Activated CD4-positive, alpha-beta T cell treated with anti-CD3 and anti-CD28 coated beads, Interleukin-2, amount 10 ng/mL, durations not matched to agents 24 days and 14 days (primary cell): ENCODE measurements at places on chromosomes 6 and 20. TPM values are rescaled to one million over a fixed set of nuclear protein-coding genes. Genes with fewer than 3 reads are reported as not detected.
A peak's percentile ranks its signal among the peaks of the same experiment; 100 is the strongest.

DNA sequence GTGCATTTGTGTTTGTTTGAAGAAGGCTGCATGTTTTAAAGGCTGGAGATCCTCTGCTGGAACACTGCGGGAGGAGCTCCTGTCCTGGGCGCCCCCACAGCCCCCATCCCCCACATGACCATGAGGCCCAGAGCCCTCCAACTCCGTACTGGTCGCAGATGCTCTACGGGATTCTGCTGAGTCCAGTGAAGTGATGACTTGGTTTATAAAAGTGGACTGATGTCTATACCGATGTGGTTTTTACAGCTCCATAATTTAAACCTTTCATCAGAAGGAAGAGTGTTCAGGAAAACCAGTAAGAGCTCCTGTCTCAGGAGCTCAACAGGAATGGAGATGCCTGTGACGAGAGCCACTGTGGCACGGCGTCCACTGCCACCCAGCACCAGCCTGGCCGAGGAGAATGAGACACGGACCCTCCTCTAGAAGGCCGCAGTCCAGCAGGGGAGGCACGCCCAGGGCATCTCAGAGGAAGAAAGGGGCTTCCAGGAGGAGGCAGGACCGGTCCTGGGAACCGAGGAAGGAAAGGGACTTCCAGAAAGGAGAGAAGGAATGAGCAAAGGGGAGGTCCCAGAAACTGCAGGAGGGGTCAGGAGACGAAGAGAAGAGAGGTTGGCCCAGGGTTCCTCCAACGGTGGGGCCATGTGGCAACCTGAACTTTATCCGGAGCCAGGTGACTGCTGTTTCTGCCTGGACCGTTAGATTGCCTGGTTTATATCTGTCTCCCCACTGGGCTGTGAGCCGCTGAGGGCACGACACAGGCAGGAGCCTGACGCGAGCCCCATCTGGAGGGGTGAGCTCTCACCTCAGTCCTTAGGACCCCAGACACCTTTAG lies 26.9 kb downstream of the BFSP1 start:
- peaks cover 4% of the 10 kb centered on the region for H3K27me3 ChIP-seq
- H3K4me1 ChIP-seq = peaks cover 46% of the 10 kb centered on the region
- peak overlapping the region; percentile 92 for H3K27ac ChIP-seq
- peak; percentile 79 for DNase-seq
- no peaks in the 10 kb centered on the region for H3K36me3 ChIP-seq
- peak overlapping the region; percentile 88 for H3K4me3 ChIP-seq

GRCh38 chr6:108565091-108565766 lies 4.5 kb downstream of the FOXO3 start:
- peak overlapping the region; percentile 45 for H3K4me3 ChIP-seq
- peaks cover 41% of the 10 kb centered on the region for H3K4me1 ChIP-seq
- H3K27me3 ChIP-seq = peaks cover 32% of the 10 kb centered on the region
- H3K27ac ChIP-seq = peak overlapping the region; percentile 1

DNA sequence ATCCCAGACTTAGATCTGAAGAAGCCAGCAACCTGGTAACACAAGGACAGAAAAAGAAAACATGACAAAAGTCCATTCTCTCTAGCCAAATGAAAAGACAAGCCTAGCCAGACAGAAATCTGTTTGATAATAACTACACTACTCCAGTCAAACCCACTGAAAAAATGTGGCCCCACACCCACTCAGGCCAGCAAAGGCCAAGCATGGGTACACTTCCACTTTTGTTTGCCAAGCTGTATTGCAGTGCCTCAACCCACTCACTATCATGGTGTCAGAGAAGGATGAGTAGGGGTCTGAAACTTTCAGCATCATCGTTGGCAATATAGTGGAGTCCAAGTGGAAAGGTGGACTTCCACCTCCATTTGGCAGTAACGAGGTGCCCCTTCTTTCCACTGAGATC lies 45.8 kb downstream of the EPM2A start:
- H3K27me3 ChIP-seq = no peaks in the 10 kb centered on the region
- no peak overlapping the region for H3K27ac ChIP-seq
- H3K36me3 ChIP-seq = no peaks in the 10 kb centered on the region
- DNase-seq = no peak
- H3K4me1 ChIP-seq = no peaks in the 10 kb centered on the region
- no peak overlapping the region for H3K4me3 ChIP-seq

DNA sequence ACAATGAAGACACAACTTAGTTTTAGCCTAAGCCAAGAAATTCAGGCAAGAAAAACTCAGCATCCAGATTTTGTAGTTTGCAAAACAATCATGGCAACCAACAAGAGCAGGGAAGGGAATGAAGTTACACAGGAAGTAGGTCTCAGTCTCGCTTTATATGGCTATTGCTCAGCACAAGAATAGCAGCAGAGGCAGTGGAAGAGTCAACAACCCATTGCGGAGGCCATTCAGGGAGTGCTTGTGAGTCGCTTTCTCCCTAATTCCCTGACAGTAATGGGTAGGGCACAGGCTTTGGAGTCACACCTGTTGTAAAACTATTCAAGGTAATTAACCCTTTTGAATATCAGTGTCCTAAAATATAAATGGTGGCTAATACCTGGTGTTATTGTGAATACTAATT lies 238.5 kb downstream of the HDGFL1 start:
- no peak for DNase-seq
- H3K4me3 ChIP-seq = no peak overlapping the region
- no peaks in the 10 kb centered on the region for H3K4me1 ChIP-seq
- H3K36me3 ChIP-seq = no peaks in the 10 kb centered on the region
- H3K27ac ChIP-seq = no peak overlapping the region
- no peaks in the 10 kb centered on the region for H3K27me3 ChIP-seq

- no peaks in the 10 kb centered on the region for H3K27me3 ChIP-seq
- peaks cover 10% of the 10 kb centered on the region for H3K4me1 ChIP-seq
- H3K4me3 ChIP-seq = no peak overlapping the region
- H3K27ac ChIP-seq = no peak overlapping the region
- no peak for DNase-seq
These were observed 11.5 kb upstream of the DEFB113 start for GRCh38 chr6:49980898-49981297.

DNA sequence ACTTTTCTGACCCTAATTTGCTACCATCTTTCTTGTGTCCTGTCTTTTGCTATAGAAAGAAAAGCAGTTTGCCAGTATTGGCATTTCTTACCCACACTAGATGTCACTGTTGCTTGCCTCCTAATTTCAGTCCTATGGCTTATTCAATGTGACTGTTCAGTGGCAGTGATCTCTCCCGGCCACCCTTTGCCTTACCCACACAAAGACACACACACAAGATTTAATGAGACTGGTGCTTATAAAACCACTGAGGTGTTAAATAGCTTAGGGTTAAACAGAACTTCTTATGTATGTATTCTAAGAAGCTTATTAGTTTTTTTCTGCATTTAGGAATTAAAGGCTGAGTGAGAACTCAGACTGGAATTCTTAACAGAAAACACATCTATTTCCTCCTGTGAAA lies 233.6 kb upstream of the ASCC3 start:
- no peak overlapping the region for H3K27ac ChIP-seq
- H3K4me1 ChIP-seq = no peaks in the 10 kb centered on the region
- no peaks in the 10 kb centered on the region for H3K27me3 ChIP-seq
- H3K4me3 ChIP-seq = no peak overlapping the region
- no peaks in the 10 kb centered on the region for H3K36me3 ChIP-seq

DNA sequence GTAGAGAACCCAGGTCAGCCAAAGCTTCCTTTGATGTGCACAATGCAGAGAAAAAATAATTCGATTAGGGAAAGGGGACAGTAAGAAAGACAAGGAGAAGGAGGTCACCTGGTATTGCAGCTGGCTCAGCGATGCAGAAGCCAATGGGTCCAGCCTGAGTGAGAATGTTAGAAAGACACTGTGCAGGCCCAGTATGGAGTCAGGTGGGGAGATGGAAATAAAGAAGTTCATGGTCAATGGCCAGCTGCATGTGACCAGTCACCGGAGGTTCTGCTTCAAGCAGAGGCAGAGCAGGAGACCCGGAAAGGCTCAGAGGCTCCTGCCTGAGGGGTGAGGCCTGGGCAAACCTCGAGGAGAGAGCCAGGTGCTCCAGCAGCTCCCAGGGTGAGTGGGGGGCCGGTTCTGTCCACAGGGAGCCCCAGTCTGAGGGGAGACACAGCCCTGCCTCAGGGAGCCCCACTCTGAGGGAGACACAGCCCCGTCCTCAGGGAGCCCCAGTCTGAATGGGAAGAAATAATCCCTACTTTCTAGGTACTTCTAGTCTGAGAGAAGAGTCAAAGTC lies 51.3 kb downstream of the LRFN2 start:
- peaks cover 8% of the 10 kb centered on the region for H3K27me3 ChIP-seq
- no peak overlapping the region for H3K4me3 ChIP-seq
- H3K4me1 ChIP-seq = no peaks in the 10 kb centered on the region
- H3K27ac ChIP-seq = no peak overlapping the region
- no peak for DNase-seq
- H3K36me3 ChIP-seq = no peaks in the 10 kb centered on the region

DNA sequence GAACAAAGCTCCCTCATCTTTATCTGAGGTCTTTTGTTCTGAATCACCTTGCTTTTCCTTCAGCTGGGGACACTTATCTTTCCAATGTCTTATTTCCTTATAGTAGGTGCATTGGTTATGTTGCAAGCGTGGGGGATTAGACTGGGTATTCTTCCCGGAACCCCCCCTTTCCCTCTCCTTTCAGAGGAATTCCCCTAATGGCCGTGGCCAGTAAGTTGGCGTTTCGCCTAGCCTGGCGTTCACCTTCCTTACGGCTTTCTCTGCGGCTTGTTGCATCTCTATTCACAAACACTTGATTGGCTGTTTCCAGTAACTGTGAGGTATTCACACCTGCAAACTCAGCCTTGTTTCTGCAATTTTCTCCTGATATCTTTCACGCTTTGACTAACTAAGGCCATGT lies 32.8 kb upstream of the FABP7 start:
- H3K4me3 ChIP-seq = no peak overlapping the region
- DNase-seq = no peak
- H3K27ac ChIP-seq = no peak overlapping the region
- peaks cover 13% of the 10 kb centered on the region for H3K4me1 ChIP-seq
- H3K36me3 ChIP-seq = no peaks in the 10 kb centered on the region

- no peak overlapping the region for H3K4me3 ChIP-seq
- DNase-seq = no peak
- no peaks in the 10 kb centered on the region for H3K36me3 ChIP-seq
- H3K4me1 ChIP-seq = no peaks in the 10 kb centered on the region
These were observed 208.5 kb upstream of the ASCC3 start for GRCh38 chr6:101089640-101090039.

DNA sequence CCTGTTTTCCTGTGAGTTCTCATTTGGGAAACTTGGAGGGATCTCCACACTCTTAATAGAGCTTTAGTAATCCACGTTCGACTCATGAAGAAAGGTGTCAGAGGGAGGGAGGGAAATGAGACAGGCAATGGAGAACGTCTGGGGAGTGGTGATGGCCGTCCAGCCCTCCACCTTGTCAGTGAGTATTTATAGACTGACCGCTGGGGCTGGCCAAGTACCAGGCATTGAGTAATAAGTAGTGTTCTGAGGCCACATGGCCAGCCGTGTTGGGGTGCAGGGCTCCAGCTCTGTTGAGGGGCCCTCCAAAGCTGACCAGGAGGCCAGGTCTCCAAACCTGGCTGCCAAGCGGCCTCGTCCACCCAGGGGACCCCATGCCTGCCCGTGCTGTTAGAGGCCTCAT lies 11.3 kb upstream of the DSN1 start:
- no peak overlapping the region for H3K27ac ChIP-seq
- no peak for DNase-seq
- H3K36me3 ChIP-seq = no peaks in the 10 kb centered on the region
- no peaks in the 10 kb centered on the region for H3K27me3 ChIP-seq
- H3K4me1 ChIP-seq = no peaks in the 10 kb centered on the region
- no peak overlapping the region for H3K4me3 ChIP-seq

GRCh38 chr6:160891690-160892089 lies 99.9 kb upstream of the MAP3K4 start:
- no peak overlapping the region for H3K4me3 ChIP-seq
- H3K36me3 ChIP-seq = no peaks in the 10 kb centered on the region
- no peak overlapping the region for H3K27ac ChIP-seq
- peaks cover 2% of the 10 kb centered on the region for H3K27me3 ChIP-seq
- no peaks in the 10 kb centered on the region for H3K4me1 ChIP-seq
- no peak for DNase-seq

- no peak for DNase-seq
- peaks cover 1% of the 10 kb centered on the region for H3K27me3 ChIP-seq
- no peak overlapping the region for H3K27ac ChIP-seq
- H3K36me3 ChIP-seq = no peaks in the 10 kb centered on the region
- no peak overlapping the region for H3K4me3 ChIP-seq
These were observed 157.0 kb downstream of the SOX4 start for GRCh38 chr6:21750575-21750974.

SRPK1 gene
- total RNA-seq = 162 and 163 TPM in 2 replicates

DNA sequence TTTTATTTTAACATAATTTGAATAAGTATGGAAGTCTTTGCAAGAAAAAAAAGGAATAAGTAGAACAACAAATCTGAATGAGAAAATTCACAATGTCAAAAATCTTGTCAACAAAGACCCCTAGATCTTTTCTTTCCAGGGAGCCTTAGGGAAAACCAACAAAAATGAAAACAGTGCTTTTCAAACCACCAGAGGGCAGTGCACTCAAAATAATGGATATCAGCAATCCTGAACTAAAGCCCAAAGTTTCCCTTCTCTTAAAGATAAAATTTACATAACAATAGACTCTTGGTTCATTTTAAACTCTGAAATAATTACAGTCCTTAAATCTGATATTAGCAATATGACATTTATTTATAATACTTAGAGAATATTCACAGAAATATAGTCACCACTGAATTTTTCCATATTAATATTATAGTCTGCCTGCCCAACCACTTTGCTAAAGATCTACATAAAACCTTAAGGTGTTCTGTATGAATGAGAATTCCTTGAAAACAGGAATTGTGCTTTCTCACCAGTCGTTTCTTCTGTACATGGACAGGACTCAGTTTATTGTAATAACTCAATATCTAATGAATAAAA lies 105.3 kb upstream of the BMP5 start:
- H3K36me3 ChIP-seq = no peaks in the 10 kb centered on the region
- H3K27me3 ChIP-seq = no peaks in the 10 kb centered on the region
- no peak for DNase-seq
- no peaks in the 10 kb centered on the region for H3K4me1 ChIP-seq

- no peaks in the 10 kb centered on the region for H3K4me1 ChIP-seq
- H3K36me3 ChIP-seq = peaks cover 3% of the 10 kb centered on the region
- DNase-seq = no peak
- no peaks in the 10 kb centered on the region for H3K27me3 ChIP-seq
- no peak overlapping the region for H3K27ac ChIP-seq
- no peak overlapping the region for H3K4me3 ChIP-seq
These were observed 33.3 kb downstream of the GFRA4 start for GRCh38 chr20:3629893-3630292.

DNA sequence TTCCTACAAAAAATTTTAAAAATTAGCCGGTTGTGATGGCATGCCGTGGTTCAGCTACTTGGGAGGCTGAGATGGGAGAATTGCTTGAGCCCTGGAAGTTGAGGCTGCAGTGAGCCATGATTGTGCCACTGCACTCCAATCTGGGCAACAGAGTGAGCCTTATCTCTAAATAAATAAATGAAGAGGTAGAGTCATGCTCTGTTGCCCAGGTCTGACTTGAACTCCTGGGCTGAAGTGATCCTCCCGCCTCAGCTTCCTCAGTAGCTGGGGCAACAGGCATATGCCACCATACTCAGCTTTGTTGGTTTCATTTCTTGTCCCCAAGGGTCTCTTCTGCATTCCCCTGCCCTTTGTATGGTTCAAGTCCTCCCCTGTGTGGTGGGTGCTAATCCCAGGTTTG lies 17.0 kb downstream of the HSPA1B start:
- peaks cover 20% of the 10 kb centered on the region for H3K36me3 ChIP-seq
- H3K27me3 ChIP-seq = no peaks in the 10 kb centered on the region
- H3K4me3 ChIP-seq = no peak overlapping the region
- no peak for DNase-seq
- peaks cover 2% of the 10 kb centered on the region for H3K4me1 ChIP-seq
